Hindlimb muscle (tissue), 1 donor: ENCODE measurements at places on chromosomes 5 and 9. TPM values are rescaled to one million over a fixed set of nuclear protein-coding genes. Genes with fewer than 3 reads are reported as not detected.

Gene IPO11
- 22.2 TPM for polyA plus RNA-seq

Gene LAMC3
- 2.1 TPM for polyA plus RNA-seq

- peak; percentile 24 for DNase-seq
Observed at GRCh38 chr9:98430535-98431292, 175.3 kb upstream of the TBC1D2 start.

- no peak for DNase-seq
Observed at GRCh38 chr5:3010301-3010952, 258.9 kb upstream of the IRX2 start.

Gene PCDHGB6
- 4.0 TPM for polyA plus RNA-seq

GRCh38 chr5:31196309-31196708 is 2.8 kb downstream of the CDH6 start:
- DNase-seq, result no peak

DNA sequence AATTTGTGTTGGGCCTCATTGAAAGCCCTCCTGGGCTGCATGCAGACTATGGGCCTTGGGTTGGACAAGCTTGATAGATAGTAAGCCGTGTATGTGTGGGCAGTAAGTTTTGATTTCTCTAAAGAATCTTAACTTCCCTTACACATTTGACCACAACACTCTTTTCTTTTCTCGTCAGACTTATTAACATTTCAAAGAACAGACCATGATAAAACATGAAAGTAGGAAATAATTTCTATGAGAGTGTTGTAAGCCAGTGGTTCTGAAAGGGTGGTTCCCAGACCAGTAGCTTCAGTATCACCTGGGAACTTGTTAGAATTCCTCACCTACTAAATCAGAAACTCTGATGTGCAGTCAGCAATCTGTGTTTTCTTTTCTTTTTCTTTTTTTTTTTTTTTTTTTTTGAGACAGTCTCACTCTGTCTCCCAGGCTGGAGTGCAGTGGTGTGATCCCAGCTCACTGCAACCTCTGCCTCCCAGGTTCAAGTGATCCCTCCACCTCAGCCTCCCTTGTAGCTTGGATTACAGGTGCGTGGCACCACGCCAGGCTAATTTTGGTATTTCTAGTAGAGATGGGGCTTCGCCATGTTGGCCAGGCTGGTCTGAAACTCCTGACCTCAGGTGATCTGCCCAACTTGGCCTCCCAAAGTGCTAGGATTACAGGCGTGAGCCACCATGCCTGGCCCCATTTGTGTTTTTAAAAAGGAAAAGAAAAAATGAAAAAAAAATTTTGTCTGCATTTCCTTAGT is 20.0 kb upstream of the GCNT1 start:
- DNase-seq, result no peak

DNA sequence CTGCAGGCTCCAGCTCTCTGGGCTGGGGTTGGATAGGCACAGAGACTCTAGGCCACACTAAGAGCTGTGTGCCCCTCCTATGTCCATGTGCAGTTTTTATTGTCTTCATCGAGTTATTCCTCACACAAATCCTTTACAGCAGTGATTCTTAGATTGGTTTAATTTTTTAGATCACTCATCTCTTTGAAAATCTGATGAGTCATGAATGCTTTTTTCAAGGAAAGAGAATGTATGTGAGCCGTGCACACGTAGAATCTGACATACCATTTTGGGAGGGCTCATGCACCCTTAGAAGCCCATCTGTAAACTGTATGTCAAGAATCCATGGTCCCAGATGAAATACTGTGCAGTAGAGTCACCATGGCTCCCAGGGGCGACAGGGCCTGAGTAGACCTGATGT is 100.7 kb upstream of the S1PR3 start:
- DNase-seq, result no peak

Gene UNC13B
- polyA plus RNA-seq, result 24.1 TPM

Gene PSD2
- polyA plus RNA-seq, result 0.31 TPM

- DNase-seq, result no peak
Observed at GRCh38 chr5:149809931-149810691, 80.0 kb downstream of the PPARGC1B start.

DNA sequence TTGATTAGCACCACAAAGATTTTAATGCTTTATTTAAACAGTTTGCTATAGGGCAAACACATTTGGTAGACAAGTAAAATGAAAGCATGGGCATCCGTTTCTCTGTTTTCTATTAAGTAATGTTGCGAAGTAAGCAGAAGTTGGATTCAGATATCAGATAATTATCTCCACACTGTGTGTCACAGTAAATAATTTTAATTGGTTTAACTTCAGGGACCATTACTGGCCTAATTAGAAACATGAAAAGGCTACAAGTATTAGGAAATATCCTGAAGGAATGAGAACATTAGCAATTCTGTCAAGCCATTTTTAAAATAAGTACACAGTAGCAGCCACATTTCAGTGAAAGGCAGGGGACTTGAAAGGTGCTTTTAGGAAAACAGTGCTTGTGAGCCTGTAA is 975.4 kb downstream of the NR2F1-AS1 start:
- DNase-seq, result no peak

GRCh38 chr9:32839013-32839885 is 55.9 kb downstream of the TMEM215 start:
- no peak for DNase-seq

GRCh38 chr9:27181381-27181780 is 72.4 kb downstream of the TEK start:
- DNase-seq, result no peak

Gene DNM1
- polyA plus RNA-seq, result 51.3 TPM

GRCh38 chr5:116275282-116275681 is 190.5 kb downstream of the COMMD10 start:
- DNase-seq, result no peak
